ENCODE measurements at places on chromosomes 13 and 19. TPM values are rescaled to one million over a fixed set of nuclear protein-coding genes. Genes with fewer than 3 reads are reported as not detected.

The SSC5D gene
- total RNA-seq: 7.0 TPM

The GNG7 gene
- total RNA-seq: not detected

The ARL11 gene
- not detected for total RNA-seq

The ERICH6B gene
- not detected for total RNA-seq

The NLRP12 gene
- total RNA-seq: not detected

The SYNE4 gene
- not detected for total RNA-seq

The CD33 gene
- not detected for total RNA-seq

The ETHE1 gene
- 65.0 TPM for total RNA-seq

The TUBA3C gene
- total RNA-seq: not detected

The NKPD1 gene
- total RNA-seq: not detected

The ZNF345 gene
- total RNA-seq: 1.6 TPM

The C5AR1 gene
- total RNA-seq: 0.49 TPM

The IGFL2 gene
- total RNA-seq: not detected

The SPHK2 gene
- total RNA-seq: 13.4 TPM

The CERS1 gene
- total RNA-seq: 1.6 TPM

The ACP7 gene
- not detected for total RNA-seq

The SPC24 gene
- 5.0 TPM for total RNA-seq

The SCEL gene
- not detected for total RNA-seq
